ENCODE measurements at places on chromosomes 12 and 14.

GRCh38 chr12:72075401-72075800 lies 136.8 kb downstream of the TPH2 start:
- DNase-seq, result no peak

GRCh38 chr14:23380197-23380914 lies 3.5 kb downstream of the CMTM5 start:
- no peak for DNase-seq

GRCh38 chr12:88781909-88782308 lies 201.6 kb upstream of the KITLG start:
- DNase-seq, result no peak

DNA sequence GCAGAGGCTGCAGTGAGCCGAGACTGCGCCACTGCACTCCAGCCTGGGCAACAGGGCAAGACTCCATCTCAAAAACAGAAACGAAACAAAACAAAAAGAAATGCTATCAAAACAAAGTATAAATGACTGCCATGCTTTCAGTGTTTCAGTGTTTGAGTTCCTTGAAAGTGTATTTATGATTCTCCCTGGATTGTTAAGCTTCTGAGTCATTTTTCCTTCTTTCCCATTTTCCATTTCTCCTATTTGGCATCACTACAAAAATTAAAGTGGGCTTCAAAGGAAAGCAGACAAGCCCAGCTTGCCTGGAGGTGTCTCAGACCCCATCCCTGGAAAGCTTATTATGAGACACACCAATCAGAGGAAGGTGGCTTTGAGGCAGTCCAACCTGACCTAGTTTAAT lies 35.1 kb downstream of the NIN start:
- no peak for DNase-seq

- no peak for DNase-seq
Measured at GRCh38 chr12:71008616-71009015, 88.1 kb upstream of the PTPRR start.

DNA sequence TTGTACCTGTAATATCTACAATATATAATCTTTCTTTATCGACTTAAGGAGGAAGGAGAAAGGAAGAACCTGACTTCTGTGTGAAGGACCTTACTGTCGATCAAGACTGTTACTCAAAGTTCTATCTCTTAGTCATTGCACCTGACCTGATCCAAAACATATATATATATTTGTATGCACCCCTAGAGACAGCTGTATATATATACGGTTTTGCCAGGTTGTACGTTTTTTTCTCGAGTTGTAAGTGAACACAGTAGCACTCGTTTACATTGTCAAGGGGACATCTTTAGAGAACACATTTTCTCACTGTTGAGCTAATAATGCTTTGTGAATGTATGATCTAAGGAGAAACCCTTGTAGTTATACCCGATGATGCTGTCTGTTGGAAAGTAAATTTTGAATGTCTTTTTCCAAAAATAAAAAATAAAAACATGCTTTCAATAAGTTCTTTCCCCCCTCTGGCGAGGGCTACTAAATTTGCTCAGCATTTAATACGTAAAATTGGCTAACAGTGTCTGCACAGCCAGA lies 536 bp upstream of the SLC35E3 start:
- DNase-seq, result no peak

DNA sequence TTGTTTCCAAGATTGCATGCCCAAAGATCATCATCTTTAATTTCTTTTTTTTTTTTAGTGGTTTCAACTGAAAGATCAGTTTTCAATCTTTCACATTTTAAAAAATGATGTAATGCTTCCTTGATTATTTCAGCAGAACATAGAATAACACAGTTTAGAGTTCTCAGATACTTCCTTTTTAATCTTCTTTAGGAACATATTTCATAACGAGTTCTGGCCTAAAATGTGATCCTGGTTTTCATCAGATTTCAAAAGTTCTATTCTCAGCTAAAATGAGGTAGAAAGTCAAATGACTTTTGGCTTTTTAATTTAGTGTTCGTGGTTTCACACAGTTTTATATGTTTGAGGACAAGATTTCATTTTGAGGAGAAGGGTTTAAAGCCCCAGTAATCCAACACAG lies 40.0 kb upstream of the NR1H4 start:
- no peak for DNase-seq

DNA sequence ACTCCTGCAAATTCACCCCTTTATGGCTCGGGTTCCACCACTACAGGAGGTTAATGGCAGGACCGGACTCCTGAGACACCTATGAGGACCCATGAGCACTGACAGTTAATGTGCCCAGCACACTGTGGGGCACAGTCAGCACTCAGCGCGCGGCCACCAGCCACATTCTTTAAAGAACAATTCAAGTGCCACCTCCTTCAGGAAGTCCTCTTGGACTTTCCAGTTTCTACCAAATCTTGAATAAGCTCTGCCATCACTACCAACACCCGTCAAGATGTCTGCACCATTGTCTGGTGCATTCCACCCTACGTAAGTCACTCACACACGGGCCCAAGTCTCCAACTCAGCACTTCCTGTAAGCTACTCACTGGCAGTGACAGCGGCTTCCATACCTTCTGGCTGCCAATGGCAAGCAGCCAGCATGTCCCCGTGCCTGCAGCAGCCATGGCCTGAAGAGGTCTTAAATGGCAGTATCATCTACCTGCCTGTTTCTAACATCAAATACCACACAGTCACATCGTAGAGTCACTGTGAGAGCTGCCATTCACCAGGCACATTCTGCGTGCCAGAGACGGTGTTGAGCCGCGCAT lies 48.5 kb downstream of the CDC42BPB start:
- no peak for DNase-seq

- DNase-seq, result no peak
Measured at GRCh38 chr12:1808798-1809480, 11.4 kb upstream of the LRTM2 start.

DNA sequence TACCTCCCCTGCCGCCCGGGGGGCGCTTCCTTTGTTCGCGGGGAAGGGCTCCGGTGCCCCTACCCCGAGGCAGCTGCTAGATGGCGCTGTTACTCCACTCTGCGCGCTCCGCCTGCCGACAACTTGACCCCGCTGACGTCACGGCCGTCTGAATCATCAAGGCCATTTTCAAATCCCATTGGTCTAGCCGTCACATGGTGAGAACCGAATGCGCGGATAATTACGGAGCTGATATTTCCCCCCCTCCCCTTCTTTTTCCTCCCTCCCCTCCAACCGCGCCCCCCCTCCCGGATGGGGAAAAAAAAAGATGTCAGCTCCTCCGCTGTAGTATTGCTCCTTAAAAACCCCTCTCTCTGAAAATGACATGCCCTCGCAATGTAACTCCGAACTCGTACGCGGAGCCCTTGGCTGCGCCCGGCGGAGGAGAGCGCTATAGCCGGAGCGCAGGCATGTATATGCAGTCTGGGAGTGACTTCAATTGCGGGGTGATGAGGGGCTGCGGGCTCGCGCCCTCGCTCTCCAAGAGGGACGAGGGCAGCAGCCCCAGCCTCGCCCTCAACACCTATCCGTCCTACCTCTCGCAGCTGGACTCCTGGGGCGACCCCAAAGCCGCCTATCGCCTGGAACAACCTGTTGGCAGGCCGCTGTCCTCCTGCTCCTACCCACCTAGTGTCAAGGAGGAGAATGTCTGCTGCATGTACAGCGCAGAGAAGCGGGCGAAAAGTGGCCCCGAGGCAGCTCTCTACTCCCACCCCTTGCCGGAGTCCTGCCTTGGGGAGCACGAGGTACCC lies at the start of gene HOXC10:
Gene HOXC10, plus strand, starts transcription at position 246 of the 791 bp plus-strand sequence. Its CDS starts 114 bp downstream, at position 360.
- peak; percentile 32 for DNase-seq

DNA sequence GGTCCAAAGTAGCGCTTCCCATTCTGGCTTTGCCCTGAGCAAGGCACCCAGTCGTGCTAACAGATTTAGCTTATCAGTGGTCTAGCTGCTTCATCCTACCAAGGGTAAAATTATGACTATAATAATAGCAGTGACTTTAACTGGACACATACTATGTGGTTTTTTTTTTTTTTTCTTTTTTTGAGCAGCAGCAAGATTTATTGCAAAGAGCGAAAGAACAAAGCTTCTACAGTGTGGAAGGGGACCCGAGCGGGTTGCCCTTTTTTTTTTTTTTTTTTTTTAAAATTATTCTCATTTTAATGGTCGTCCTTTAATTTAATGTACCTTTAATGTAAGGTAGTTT lies 505 bp downstream of the HELB start:
- no peak for DNase-seq

DNA sequence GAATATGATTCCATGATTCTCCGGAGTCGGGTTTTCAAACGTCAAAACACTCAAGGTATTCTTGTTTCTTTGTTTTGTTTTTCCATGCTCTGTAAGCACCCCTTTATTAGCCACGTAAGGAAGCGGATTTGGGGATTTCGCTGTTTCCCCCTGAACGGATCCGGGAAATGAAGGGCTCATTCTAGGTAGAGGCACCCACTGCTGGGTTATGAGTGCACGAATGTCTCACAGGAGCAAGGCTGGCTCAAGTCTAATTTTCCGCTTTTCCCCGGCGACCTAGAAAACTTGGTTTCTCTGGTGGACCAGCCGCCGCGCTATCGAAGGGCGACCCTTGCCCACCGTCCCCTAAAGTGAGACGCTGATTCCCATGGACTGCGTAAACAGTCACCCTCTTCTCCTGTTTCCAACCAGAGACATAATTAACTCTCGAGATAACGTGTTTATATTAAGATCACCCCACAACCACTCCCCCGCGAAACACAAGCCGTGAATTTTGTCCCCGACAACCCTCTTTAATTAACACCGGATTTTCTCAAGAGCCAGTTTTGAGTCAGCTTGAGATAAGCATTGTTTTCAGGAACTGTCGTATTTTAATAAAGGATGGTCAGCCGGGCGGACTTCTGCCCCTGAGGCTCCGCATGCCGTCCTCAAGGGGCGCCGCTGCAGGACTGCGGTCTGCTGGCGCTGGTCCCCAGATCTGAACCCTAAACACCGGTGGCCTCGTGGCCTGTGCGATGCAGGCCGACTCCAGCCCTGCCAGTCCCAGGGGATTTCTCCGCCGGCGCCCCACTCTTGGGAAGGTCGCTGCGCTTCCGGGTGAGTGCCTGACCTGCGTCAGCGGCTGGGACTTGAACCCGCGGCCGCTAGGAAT lies 515 bp upstream of the ABCC9 start:
- no peak for DNase-seq

Measured in activated gamma-delta T cell (primary cell).